ENCODE measurements at places on chromosomes 7 and 10. TPM values are rescaled to one million over a fixed set of nuclear protein-coding genes. Genes with fewer than 3 reads are reported as not detected.

- no peak overlapping the region for H3K27ac ChIP-seq
- no peaks in the 10 kb centered on the region for H3K27me3 ChIP-seq
- no peak overlapping the region for H3K4me3 ChIP-seq
- peaks cover 5% of the 10 kb centered on the region for H3K36me3 ChIP-seq
- no peak for DNase-seq
Measured at GRCh38 chr7:98314469-98314868, 33.0 kb downstream of the BRI3 start.

- H3K4me1 ChIP-seq = no peaks in the 10 kb centered on the region
- H3K27ac ChIP-seq = no peak overlapping the region
- no peaks in the 10 kb centered on the region for H3K36me3 ChIP-seq
- no peaks in the 10 kb centered on the region for H3K27me3 ChIP-seq
- H3K4me3 ChIP-seq = no peak overlapping the region
Measured at GRCh38 chr7:85462671-85463070, 275.8 kb upstream of the SEMA3D start.

DNA sequence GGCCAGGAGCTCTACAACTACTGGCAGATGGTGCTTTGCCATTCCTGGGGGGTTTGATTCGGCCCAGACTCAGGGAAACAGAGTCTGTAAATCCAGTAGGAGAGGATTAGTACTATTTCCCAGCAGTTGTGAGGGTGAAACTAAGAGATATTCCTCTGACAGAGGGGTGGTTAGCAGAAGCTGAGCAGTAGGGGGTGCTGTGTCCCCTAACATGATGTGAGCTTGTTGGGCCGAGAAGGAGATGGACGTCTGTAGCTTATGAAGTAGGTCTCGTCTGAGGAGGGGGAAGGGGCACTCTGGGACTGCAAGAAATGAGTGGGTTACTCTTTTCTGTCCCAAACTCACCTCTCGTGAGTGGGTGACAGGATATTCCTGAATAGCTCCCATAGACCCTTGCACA lies 179.2 kb upstream of the MBL2 start:
- no peaks in the 10 kb centered on the region for H3K36me3 ChIP-seq
- no peaks in the 10 kb centered on the region for H3K4me1 ChIP-seq
- H3K27ac ChIP-seq = no peak overlapping the region
- no peak for DNase-seq

DNA sequence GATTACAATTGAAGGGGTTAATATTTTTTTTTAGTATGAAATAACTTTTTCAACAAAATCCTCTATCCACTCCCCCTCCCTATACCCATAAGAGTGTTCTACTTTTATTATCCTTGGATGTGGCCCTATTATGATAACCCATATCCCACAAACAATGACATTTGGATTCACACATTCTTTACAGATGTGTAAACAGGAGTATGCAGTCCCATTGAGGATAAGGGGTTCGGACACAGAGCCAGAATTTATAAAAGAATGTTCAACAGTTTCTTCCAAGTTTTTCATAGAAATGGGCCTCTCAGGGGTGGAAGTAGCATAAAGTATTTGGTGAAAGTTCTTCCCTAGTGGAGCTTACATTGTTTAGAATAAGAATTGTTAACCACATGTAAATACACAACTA lies 16.1 kb upstream of the PCLO start:
- H3K27ac ChIP-seq = no peak overlapping the region
- no peaks in the 10 kb centered on the region for H3K36me3 ChIP-seq
- DNase-seq = no peak
- no peak overlapping the region for H3K4me3 ChIP-seq
- no peaks in the 10 kb centered on the region for H3K4me1 ChIP-seq

GRCh38 chr10:30432622-30433305 lies 1.2 kb upstream of the MAP3K8 start:
- H3K27ac ChIP-seq = peak overlapping the region; percentile 99
- H3K27me3 ChIP-seq = no peaks in the 10 kb centered on the region
- DNase-seq = no peak
- H3K4me3 ChIP-seq = peak overlapping the region; percentile 97
- no peaks in the 10 kb centered on the region for H3K4me1 ChIP-seq

GRCh38 chr7:18315241-18315640 lies 180.3 kb upstream of the HDAC9 start:
- no peak overlapping the region for H3K27ac ChIP-seq
- H3K4me1 ChIP-seq = no peaks in the 10 kb centered on the region
- no peaks in the 10 kb centered on the region for H3K36me3 ChIP-seq
- DNase-seq = no peak
- no peaks in the 10 kb centered on the region for H3K27me3 ChIP-seq

- DNase-seq = no peak
- H3K36me3 ChIP-seq = no peaks in the 10 kb centered on the region
- no peaks in the 10 kb centered on the region for H3K27me3 ChIP-seq
- H3K4me1 ChIP-seq = no peaks in the 10 kb centered on the region
- H3K4me3 ChIP-seq = no peak overlapping the region
- H3K27ac ChIP-seq = no peak overlapping the region
Measured at GRCh38 chr7:9125246-9125645, 691.8 kb downstream of the NXPH1 start.

DNA sequence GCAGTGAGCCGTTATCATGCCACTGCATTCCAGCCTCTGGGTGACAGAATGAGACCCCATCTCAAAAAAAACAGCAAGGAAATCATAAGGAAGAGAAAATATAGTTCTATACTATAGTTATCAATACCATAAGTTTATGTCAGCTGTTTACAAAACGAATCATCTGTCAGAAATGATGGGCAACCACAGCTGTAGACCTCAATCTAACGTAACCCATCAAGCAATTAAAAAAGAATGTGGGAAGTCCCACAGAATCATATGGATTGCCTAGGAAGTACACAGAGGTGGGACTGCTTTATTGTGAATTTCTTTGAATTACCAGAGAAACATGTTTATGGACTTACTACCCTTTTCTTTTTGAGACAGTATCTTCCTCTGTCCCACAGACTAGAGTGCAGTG lies 6.9 kb downstream of the NRBF2 start:
- H3K4me1 ChIP-seq = peaks cover 6% of the 10 kb centered on the region
- H3K27me3 ChIP-seq = no peaks in the 10 kb centered on the region
- DNase-seq = no peak
- no peaks in the 10 kb centered on the region for H3K36me3 ChIP-seq

The PKD1L1 gene
- total RNA-seq = 0.14 TPM

The METTL2B gene
- 14.6 TPM for total RNA-seq

The OR9A2 gene
- not detected for total RNA-seq

The DPYSL4 gene
- total RNA-seq = not detected

The TMEM196 gene
- not detected for total RNA-seq

The NME8 gene
- total RNA-seq = not detected

The RASSF4 gene
- 48.5 TPM for total RNA-seq

All from thoracic aorta (tissue), 2 donors.